ENCODE measurements at places on chromosomes 7 and 10.

GRCh38 chr10:26430641-26431163, 7.4 kb upstream of the APBB1IP start:
- DNase-seq: no peak

GRCh38 chr7:126959649-126960048, 293.1 kb downstream of the GRM8 start:
- DNase-seq: no peak

- DNase-seq: no peak
Observed at GRCh38 chr7:158492367-158492764, 95.3 kb downstream of the PTPRN2 start.

GRCh38 chr7:131952365-131952764, 395.9 kb upstream of the PODXL start:
- DNase-seq: no peak

- DNase-seq: no peak
Observed at GRCh38 chr10:101558671-101559595, 29.1 kb downstream of the POLL start.

- no peak for DNase-seq
Observed at GRCh38 chr10:89093728-89094127, 103.1 kb downstream of the FAS start.

DNA sequence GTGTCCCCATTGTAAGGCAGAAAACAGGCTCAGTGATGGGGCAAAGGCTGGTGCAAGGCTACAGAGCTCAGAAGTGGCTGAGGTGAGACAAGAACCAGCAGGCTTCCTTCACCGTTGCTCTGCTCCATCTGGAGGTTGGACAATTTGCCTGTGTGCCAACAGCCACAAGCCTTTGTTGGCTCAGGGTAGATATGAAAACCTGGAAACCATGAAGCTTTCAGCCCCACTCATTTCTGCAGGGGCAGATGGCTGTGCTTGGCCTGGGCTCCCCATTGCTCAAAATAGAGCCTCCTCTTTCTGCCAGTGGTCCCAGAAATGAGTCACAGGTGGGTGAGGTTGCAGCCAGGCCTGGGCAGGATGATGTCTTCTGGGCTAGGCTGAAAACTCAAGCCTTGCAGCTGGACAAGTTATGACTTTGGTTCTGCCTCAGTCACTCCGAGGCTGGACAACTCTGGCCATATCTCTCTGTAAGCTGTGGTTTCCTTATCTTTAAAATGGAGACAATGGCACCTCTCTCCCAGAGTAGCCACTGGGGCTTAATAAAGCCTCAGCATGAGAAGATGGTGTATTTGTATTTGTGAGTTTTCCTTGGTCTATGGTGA, 12.2 kb upstream of the ZNF273 start:
- DNase-seq: no peak

DNA sequence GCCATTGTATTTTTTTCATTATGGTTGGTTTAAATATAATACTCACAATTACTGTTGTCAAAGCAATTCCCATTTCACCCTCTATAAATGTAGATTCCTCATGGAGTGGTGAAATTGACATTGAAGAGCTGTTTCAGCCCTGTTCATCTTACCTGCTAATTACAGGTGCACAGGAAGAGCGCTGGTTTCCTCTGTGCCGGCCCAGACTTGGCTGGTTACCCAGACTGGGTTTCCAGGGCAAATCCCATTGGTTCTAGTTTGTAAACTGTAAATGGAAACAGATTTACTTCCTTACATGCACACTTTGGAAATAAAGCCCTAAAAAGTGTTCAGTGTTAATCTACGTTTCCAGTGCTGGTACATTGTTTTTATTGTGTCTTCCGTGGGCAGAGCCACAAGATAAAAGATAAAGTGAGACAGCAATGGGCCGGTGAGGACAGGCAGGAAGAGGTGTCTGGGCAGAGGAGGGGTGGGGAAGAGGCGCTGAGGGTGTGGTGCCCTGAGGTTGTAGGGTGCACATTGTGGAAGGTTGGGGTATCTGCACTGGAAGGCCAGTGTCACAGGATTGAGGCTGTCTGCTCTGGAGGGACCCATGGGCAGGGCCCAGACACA, 71.6 kb upstream of the ZPBP start:
- DNase-seq: no peak

DNA sequence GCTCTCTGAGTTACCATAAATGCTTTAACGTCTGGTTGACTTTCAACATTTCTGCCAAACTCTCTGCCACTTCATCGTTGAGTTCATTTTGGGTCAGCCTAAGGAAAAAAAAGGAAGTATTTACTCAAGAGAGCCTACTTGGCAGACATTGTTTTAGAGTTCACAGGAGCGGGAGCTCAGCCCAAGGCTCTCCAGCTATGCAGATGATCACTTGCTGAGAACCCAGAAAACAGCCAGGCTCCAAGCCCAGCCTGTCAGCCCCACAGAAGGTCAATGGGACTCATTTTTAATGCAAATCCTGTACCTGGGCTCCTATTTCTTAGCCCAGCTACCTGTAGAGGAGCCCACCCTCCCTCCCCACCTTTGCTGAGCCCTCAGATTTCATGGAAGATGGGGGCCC, 45.5 kb downstream of the NOD1 start:
- no peak for DNase-seq

DNA sequence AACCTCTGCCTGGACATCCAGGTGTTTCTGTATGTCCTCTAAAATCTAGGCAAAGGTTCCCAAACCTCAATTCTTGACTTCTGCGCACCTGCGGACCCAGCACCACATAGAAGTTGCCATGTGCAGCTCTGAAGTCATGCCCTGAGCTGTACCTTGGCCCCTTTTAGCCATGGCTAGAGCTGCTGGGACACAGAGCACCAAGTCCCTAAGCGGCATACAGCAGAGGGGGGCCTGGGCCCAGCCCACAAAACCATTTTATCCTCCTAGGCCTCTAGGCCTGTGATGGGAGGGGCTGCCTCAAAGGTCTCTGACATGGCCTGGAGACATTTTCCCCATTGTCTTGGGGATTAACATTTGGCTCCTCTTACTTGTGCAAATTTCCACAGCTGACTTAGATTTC, 14.6 kb downstream of the TMEM243 start:
- DNase-seq: no peak

- no peak for DNase-seq
Observed at GRCh38 chr10:120963594-120964220, 112.5 kb downstream of the WDR11 start.

DNA sequence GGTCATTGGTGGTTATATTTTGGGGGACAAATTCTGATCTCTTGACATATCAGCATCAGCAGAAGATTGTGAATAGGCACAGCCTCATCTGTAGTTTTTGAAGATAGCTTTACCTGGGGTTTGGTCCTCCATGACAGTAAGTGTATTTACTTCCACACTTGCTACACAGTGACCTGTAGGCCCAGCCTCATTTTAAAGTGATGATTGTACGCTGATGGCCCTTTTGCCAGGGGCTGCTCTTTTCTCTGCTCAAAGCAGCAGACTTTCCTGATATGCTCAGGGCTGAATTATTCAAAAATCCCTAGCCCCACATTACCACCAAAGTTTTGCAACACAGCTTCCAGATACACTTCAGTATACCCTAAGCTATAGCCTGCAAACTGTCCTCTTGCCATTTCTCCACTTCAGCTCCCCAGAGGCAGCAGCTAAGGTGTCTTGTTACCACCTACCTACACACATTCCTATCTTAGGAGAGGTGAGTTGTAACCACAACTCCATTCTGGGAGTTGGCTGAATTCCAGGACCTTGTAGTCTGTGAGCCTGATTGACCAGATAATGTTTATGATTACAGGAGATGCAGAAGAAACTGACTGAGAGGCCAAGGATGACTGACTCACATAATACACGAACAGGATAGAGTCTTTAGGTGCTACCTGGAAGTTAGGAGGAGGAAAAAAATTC, 6.0 kb downstream of the ASB4 start:
- no peak for DNase-seq

DNA sequence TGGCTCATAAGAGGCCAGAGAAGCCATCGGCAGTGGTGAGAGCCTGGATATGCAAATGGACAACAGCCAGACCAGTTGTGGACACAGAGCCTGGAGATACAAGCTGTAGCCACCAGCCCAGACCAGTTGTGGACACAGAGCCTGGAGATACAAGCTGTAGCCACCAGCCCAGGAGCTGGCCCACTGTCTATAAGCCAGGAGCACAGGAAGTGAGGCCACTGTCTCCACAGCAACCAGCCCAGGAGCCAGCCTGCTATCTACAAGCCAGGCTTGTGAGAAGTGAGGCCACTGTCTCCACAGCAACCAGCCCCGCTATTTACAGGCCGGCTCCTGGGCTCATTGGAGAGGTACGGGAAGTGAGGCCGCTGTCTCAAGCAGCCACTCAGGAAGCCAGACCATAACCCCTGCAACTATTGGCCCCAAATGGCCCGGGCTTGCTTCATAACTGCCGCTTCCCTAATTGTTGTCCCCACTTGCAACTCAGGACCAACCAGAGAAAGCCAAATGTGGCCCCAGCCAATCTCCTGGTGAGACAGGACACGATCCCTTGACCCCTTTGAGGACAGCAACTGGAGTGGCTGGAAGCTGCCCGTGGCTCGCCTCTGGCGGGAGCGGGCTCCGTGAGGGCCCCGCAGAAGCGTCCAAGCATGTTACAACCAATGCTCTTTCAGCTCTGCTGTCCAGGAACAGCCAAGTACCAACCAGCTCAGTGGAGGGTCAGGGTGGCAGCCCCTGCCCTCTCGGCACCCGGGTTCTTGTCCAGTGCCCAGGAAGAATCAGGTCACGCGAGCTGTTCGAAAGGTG, 44.1 kb upstream of the CNPY1 start:
- DNase-seq: no peak

Data from HEK293T (cell line).